Erythroblast (primary cell): ENCODE measurements at places on chromosomes 12 and 14.
A peak's percentile ranks its signal among the peaks of the same experiment; 100 is the strongest.

DNA sequence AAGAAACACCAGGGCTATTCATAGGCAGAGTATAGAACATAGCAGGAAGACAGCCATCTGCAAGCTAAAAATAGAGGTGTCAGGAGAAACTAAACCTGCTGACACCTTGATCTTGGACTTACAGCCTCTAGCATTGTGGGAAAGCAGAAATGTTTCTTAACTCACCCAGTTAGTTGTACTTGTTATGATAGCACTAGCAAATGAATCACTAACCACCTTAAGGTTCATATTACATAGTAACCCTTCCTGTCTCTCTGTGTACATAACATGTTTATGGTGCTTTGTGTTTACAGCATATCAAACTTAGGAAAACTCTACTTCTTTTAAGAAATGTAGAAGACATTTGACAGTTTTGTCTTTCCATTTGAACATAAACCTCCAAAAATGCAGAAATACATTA is 1031.3 kb downstream of the FSCB start:
- DNase-seq = peak; percentile 2

DNA sequence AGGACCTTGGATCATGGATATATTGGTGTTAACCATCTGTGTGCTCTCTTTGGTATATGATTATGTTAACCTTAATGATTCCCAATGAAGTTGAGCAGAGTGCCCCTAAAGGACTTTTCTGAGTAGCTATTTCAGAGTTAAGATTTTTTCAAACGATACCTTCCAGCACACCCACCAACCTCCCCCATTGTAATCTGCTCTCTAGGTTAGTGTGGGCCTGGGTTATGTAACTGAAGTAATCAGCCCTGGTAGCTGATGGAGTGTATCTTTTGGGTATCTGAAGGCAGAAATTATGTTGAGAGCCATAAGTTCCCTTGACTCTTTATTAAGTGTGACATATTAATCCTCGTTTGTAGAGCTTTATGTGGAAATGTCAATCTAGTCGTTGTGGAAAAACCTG is 47.6 kb upstream of the RNU6-8 start:
- no peak for DNase-seq

- DNase-seq = peak; percentile 56
Measured at GRCh38 chr14:63454863-63455622, 88.1 kb downstream of the PPP2R5E start.

DNA sequence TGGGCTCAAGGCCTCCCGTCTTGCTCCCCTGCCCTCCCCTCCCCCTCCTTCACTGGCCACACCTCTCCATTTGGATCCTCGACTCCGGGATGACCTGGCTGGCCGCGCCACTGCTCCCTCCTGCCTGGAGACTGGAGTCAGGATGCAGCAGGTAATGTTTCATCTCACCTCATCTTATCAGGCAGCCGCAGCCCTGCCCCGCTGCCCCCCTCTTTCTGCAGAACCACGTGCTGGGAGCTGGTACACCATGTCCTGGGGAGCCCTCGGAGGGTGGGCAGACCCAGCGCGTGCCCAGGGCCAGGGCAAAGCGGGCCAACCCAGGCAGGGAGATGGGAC is 31.1 kb downstream of the BEGAIN start:
- no peak for DNase-seq
